ENCODE measurements at places on chromosomes 1 and 21.

DNA sequence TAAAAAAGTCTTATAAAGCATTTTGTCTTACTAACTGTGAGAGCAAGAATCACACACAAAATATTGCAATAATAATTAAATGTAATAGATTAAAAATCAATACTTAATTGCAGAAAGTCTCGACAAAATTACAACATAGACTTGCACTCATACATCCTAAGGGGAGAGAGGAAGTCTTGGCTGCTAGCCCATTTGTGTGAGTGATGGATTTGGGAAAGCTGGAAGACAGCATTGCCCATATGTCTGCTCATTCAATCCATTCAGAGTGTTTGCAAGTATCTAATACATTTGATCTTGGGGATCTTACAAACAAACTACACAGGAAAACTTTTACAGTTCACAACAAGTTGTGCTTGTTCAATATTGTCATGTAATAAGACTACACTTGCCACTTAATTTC is 140.5 kb downstream of the COL11A1 start:
- DNase-seq, result no peak

GRCh38 chr1:65997693-65998092 is 205.0 kb downstream of the PDE4B start:
- no peak for DNase-seq

DNA sequence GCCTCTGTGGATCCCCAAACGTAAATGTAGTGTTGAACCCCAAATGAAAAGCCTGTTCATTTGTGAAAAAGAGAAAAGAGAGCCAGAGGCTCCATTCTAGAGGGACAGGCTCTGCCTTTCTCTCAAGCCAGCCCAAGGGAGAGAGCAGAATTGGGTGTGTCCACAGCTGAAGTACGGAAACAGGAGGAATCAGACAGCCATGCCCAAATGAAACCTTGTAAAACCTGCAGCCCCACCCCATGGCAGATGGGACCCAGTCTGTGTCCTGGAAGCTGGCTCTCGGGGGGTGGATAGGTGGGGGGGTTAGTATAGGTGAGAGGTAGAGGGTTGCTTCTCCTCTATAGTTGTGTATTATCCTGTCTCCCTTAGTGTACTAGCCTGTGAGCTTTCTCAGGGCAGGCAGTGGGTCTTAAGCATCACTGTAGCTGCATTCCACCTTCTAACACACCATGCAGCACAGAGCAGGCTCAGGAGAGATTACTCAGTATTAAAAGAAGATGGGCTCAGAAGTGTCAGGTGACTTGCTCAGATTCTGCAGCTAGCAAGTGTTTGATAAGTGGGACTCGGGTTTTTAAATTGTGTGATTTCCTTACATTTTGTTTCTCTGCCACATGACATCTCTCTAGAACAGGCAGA is 67.4 kb upstream of the SIPA1L2 start:
- no peak for DNase-seq

- DNase-seq, result no peak
Measured at GRCh38 chr1:2277741-2278488, 49.8 kb downstream of the SKI start.
